Psoas muscle (tissue), 8 donors: ENCODE measurements at places on chromosomes 3 and 15.

DNA sequence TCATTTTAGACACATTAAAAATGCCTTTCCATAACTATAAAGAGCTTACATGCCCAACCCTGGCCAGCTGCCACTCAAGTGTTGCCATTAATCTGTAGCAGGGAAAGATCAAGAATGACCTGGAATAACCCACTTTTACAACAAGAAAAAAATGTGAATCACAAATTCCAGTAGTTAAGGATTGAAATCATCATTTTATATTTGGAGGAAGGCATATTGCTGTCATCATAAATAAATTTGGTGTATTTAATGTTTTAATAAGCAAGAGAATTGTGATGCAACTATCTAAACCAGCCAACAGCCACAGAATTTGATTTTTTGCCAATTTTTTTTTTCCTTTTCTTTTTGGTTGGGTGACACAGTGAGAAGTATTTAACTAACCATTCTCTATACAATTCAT, 240.0 kb upstream of the SEMA6D start:
- H3K36me3 ChIP-seq, result no peaks in the 10 kb centered on the region
- DNase-seq, result no peak
- no peaks in the 10 kb centered on the region for H3K27me3 ChIP-seq
- peaks cover 18% of the 10 kb centered on the region for H3K4me1 ChIP-seq
- H3K4me3 ChIP-seq, result no peak overlapping the region

- H3K36me3 ChIP-seq, result no peaks in the 10 kb centered on the region
- H3K4me1 ChIP-seq, result no peaks in the 10 kb centered on the region
- no peaks in the 10 kb centered on the region for H3K27me3 ChIP-seq
- no peak for DNase-seq
These were observed 113.1 kb downstream of the ZNF621 start for GRCh38 chr3:40637906-40638305.

- no peak for DNase-seq
- H3K4me3 ChIP-seq, result no peak overlapping the region
- H3K4me1 ChIP-seq, result peaks cover 6% of the 10 kb centered on the region
- H3K27me3 ChIP-seq, result no peaks in the 10 kb centered on the region
These were observed 38.4 kb downstream of the CFAP100 start for GRCh38 chr3:126433105-126433430.

DNA sequence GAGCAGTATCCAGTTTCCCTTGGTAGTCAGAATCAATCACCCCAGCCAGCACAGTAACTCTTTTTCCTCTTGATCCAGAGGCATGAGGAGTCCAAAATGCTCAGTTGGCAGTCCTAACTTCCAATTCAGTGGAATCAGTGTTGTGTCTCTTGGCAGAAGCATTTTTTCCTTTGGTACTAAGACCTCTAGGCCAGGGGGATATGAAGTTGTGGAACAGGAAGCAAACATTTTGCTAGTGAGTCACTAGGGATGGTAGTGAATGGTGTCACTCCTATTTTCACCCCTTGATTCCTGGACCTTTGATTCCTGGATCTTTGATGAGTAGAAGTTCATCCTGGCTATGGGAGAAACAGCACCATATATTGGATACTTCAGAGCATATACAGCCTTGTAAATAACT, 70.5 kb upstream of the ALDH1A3 start:
- no peak for DNase-seq
- H3K4me1 ChIP-seq, result no peaks in the 10 kb centered on the region
- no peak overlapping the region for H3K4me3 ChIP-seq
- no peaks in the 10 kb centered on the region for H3K27me3 ChIP-seq
- H3K36me3 ChIP-seq, result no peaks in the 10 kb centered on the region
- H3K27ac ChIP-seq, result no peak overlapping the region

- no peak for DNase-seq
- H3K27ac ChIP-seq, result no peak overlapping the region
- no peak overlapping the region for H3K4me3 ChIP-seq
- H3K27me3 ChIP-seq, result no peaks in the 10 kb centered on the region
These were observed 496.6 kb downstream of the FHIT start for GRCh38 chr3:60754617-60755016.

- H3K36me3 ChIP-seq, result peaks cover 13% of the 10 kb centered on the region
- peaks cover 14% of the 10 kb centered on the region for H3K4me1 ChIP-seq
- H3K27ac ChIP-seq, result peak overlapping the region; percentile 56
- H3K27me3 ChIP-seq, result no peaks in the 10 kb centered on the region
- DNase-seq, result no peak
These were observed 2.1 kb upstream of the ANXA2 start for GRCh38 chr15:60399931-60400330.

DNA sequence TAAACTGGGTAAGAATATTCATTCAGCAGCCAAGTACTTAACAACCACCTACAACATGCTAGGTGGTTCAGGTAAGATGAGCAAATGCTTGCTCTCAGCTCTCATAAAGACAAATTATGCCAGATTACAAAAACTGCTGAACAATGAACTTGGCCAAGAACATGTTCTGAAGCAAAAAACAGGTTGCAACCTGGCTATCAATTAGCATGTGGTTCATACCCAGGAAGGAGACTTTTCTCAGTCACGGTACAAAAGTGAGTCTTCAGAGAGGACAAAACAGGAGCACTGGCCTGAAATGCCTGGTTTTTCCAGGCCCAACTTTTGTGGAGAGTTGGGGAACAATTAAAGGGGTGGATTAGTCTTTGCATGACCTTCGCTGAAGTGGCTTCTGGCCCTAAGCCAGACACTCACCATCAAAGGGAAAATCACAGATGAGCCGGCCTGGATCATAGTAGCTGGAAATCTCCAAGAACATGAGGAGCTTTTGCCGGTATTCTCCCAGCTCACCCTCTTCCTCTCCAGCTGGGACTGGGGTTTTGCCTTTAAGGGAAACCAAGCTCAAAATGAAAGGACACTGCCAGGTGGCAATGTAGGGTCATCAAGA, 7.6 kb upstream of the PLA2G4F start:
- H3K27me3 ChIP-seq, result no peaks in the 10 kb centered on the region
- H3K4me1 ChIP-seq, result peaks cover 4% of the 10 kb centered on the region
- DNase-seq, result no peak
- peaks cover 99% of the 10 kb centered on the region for H3K36me3 ChIP-seq
